ENCODE measurements at places on chromosomes 12 and 14.

GRCh38 chr12:57158665-57159064 is 11.2 kb upstream of the LRP1-AS start:
- no peak for DNase-seq

DNA sequence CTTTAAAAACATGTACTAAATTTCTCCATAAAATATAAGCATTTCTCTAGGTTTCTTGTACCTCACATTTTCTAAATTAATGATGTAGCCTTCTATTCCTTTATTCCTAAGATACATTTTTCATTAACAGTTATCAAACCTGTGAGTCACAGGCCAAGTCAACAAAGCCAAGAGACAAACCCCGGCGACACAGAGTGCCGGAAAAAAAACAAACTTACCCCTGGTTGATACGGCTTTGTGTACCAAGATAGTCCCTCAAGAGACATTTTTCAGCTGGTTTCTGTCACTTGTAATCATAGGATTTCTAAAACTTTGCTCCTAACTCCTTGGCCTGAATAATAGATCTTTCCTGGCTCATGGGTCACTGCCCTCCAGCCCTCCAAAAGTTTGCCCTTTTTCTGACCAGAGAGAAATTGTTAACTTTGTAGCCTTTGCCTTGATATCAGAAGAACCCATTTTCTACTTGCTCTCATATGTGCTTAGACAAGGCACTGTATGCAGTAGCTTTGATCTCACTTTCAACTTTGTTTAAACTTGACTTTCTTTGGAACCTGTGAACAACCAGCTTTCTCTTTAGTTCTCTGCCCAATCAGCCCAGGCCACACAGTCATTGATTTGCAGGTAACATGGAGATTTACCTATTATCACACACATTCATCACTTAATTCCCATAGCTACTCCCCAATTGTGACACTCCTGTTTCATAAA is 172.2 kb downstream of the PRKD1 start:
- DNase-seq = peak; percentile 10

DNA sequence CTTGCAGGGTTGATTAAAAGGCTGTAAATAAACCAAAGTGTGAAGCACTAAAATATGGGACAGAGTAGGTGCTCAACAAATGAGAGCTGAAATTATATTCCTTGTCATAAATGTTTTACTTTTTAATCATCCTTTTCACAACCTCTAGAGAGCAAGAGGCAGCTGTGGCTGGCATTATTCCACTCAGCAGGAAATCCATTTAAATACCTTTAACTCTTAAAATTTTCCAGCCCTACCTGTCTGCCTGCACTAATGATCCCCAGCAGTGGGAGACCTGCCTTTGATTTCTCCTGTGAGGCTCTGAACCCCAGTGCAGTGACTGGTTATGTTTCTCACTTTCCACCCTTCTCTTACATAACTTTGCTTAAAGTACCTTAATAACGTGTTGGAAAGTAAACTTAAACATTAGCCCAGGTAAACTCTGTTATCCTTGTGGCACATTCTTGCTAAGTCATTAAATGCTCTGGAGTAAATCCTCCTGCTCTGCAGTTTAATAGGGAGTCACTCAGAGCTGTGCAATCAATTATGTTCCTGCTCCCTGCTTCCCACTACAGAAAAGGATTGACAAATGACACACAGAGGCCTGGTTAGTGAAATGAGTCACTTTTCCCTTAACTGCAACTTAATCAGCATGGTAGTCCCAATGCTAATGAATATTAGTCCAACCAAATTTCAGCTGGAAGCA is 755.7 kb upstream of the USP15 start:
- DNase-seq = no peak

- no peak for DNase-seq
Observed at GRCh38 chr12:53638057-53638456, 11.9 kb upstream of the ATF7 start.

- no peak for DNase-seq
Observed at GRCh38 chr12:93818488-93819049, 141.4 kb downstream of the CRADD start.

- DNase-seq = peak; percentile 90
Observed at GRCh38 chr14:76958980-76959710, 69.4 kb downstream of the IRF2BPL start.

GRCh38 chr14:104037903-104038302 is 47.6 kb upstream of the ASPG start:
- no peak for DNase-seq

DNA sequence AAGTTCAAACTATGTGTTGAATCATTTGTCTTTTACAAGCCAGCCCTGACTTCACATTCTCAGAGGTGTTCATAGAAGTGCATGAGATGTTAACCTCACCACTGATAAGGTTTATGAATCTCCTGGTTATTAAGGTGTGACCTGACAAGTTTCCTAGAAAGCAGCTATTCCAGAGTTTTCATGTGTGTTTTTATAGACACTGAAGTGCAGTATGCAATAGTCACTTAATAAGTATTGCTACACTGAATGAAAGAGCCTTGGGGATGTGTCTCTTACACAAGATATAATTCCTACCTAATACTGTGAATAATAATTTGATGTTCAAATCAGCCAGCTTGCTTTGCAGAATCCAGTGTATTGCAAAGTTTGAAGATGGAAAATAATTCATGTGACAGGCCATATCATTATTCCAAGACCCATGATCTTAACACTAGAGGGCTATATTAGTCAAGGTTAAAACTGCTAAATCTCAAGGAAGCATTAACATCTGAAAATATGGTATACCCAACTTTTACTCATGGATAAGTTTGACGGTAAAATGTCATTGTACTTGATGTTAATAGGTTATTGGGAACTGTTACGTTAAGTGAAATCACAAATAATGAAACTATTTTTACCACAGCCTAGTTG is 13.0 kb downstream of the SLC25A3 start:
- no peak for DNase-seq

DNA sequence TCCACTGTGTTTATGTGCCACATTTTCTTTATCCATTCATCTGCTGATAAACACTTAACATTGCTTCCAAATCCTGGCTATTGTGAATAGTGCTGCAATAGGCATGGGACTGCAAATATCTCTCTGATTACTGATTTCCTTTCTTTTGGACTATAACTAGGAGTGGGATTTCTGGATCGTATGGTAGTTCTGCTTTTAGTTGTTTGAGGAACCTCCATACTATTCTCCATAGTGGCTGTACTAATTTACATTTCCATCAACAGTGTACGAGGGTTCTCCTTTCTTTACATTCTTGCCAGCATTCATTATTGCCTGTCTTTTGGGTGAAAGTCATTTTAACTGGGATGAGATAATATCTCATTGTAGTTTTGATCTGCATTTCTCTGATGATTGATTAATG is 47.6 kb downstream of the TAOK3 start:
- no peak for DNase-seq

DNA sequence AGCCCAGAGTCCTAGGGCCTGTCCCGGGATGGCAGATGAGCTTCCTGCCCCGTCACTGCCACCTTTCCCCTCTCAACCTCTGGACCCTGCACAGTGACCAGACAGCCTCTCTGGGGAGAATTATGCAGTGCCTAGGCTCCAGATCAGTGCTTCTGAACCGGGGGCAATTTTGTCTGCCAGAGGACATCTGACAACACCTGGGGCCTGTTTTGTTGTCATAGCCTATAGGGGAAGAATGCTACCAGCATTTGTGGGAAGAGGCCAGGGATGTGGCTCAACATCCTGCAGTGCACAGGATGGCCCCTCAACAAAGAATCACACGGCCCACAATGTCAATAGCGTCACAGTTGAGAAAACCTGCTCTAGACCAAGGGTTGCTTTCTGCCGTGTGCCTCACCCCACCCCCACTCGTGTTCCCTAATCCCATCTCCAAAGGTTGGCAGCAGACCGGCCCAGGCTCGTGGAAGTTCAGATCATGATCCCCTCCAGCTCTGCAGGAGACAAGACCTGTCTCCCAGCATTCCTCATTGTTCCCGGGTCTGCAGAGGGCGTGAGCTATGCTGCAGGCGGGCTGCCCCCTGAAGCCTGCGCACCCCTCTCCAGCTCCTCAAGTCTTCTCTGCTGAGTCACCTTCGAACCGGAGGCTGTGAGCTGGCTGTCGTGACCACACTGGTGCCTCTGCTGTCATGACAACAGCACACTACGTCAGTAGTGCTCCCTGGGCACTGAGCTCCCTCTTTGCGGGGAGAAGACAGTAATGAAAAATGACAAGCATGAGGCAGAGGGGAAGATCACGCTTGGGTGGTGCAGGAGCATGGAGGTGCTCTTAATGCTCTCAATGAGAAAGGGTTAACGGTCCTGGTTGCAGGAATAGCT is 2.0 kb upstream of the GAPDH start:
- peak; percentile 100 for DNase-seq

DNA sequence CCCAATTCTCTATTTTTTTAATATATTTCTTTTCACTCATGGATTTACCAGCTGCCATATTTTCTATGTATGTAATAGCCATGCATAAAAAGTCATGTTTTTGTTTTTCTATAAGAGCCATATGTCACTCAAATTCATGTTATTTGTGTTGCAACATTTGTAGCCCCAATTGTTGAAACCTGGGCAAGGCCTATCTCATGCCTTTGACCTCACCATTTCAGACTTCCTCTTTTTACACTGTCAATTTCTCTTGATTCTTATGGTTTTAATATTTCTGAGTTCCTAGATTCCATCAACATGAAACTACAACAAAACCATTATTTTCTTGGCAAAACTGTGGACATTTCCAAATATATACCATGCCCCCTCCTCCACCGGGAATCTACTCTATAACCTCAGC is 647.5 kb downstream of the C12orf50 start:
- DNase-seq = no peak

GRCh38 chr14:102723650-102724049 is 53.6 kb upstream of the TRAF3 start:
- DNase-seq = no peak

DNA sequence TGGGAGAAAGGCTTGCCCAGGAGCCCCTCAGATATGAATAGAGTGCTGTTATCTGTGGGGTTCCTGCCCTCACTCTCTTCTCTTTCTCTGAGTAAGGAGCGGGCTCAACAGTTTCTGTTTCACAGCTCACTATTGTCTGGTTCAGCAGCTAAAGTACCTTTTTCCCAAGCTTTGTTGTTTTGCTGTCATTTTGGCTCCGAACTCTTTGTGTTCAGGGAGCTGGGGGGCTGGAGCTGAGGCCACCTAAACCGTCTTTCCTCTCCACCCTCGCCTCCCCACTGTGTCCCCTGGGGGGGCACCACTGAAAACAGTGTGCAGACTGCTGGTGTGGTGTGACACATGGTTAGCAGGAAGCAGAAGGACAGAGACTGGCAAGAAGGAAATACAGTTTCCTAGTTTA is 51.4 kb downstream of the FBXW8 start:
- no peak for DNase-seq

DNA sequence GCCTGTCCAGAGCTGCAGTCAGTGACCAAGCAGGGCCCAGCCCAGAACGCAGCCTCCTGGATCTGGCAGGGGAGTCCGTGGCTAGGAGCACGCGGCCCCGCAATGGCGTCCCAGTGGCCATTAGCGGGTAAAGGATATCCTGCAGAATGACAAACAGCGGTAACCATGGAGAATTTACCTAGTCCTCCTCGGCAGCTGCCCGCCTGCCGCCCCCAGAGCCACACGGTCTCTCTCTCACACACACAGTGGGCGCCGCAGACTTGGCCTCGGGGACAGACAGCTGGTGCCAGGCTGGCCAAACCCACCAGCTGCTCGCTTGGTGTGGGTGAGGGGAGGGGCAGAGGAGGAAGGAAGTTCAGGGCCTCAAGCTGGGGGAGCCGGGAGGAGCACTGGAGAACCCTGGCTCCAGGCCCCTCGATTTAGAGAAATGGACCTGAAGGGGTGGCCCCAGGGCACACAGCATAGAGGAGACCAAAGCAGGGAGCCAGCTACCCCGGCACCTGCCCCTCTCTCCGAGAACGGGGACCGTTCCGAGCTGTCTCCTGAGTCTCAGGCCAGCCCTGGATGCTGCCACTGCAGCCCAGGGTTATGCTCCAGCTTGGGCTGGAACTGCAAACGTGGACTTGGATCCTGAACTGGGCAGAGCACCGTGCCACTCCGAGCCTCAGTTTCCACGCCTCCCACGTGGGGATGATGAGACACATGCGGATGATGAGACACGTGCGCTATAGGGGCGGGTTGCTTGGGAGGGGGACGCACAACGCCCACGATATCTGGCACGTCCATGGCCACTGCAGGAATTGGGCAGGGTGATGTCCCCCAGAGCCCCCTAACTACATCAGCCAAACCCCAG is 3.4 kb downstream of the CDK2AP1 start:
- DNase-seq = peak; percentile 13

DNA sequence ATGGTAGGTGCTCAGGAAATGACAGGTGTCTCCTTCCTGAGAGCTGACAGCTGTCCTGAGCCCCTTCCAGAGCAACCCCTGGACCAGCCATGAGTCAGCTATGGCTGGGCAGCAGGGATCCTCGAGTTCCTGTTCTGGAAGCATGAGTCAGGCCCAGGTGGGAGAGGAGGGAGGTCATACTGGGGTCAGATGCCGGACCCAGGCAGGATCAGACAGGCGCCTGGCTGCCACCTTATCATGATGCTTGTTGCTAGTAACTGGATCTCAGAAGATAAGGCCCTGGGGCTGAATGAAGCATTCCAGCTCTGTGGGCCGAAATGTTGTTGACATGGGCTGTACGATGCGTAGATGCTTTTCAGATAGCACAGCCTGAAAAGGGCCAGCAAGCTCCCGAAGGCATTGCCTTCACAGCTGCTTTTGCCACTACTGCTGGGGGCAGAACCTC is 17.4 kb upstream of the KRT7 start:
- DNase-seq = peak; percentile 65

- DNase-seq = no peak
Observed at GRCh38 chr14:96269359-96269710, 13.3 kb downstream of the BDKRB1 start.

- DNase-seq = peak; percentile 54
Observed at GRCh38 chr12:122336015-122336946, 70.0 kb upstream of the VPS33A start.

- no peak for DNase-seq
Observed at GRCh38 chr14:68394764-68395143, 398.1 kb downstream of the ZFP36L1 start.

Data from EH (cell line).